ENCODE measurements at places on chromosomes 13 and 19.
A peak's percentile ranks its signal among the peaks of the same experiment; 100 is the strongest.

GRCh38 chr19:33221638-33222037 lies 4.0 kb downstream of the SLC7A10 start:
- no peak for DNase-seq

DNA sequence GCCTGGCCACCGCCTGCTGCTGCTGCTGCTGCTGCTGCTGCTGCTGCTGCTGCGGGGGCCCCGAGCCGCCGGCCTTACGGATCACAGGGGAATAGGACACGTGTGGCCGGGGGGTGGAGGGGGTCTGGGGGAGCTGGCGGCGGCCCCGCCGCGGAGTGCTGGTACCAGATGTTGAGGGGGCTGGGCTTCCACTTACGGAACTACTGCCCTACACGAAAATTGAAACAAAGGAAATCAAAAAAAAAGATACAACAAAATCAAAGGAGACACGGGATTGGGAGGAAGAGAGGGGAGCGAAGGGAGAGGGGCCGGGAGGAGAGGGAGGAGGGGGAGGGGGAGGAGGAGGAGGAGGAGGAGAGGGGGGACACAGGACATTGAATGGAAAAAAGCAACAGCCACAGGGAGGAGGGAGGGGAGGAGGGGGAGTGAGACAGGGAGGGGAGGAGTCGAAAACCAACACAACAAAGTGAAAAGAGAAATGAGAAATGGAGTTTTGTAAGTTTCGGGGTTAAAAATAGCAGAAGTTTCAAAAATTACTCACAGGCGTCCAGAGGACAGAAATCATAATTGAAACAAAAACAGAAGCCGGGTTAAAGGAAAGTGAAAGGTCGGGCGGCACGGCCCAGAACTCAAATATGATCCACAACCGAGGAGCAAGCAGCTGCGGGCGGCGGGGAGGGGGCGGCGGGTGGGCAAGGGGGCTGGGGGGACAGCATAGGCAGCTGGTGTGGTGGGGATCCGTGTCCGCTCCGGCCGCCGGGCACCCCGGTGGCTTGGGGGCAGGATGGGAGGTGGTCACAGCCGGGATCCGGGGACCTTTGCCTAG lies 57.8 kb downstream of the IER2 start:
- peak; percentile 92 for DNase-seq

GRCh38 chr13:33875618-33876401 lies 57.9 kb downstream of the RFC3 start:
- DNase-seq, result no peak

- DNase-seq, result peak; percentile 86
Measured at GRCh38 chr19:45973553-45974338, at the start of gene NOVA2. Gene NOVA2, minus strand, starts transcription at chr19:45973865. Its CDS starts 514 bp downstream, at chr19:45973351.

- DNase-seq, result no peak
Measured at GRCh38 chr19:14769201-14769600, 9.2 kb downstream of the ADGRE2 start.

- DNase-seq, result no peak
Measured at GRCh38 chr13:20473888-20474287, 51.8 kb downstream of the CRYL1 start.

DNA sequence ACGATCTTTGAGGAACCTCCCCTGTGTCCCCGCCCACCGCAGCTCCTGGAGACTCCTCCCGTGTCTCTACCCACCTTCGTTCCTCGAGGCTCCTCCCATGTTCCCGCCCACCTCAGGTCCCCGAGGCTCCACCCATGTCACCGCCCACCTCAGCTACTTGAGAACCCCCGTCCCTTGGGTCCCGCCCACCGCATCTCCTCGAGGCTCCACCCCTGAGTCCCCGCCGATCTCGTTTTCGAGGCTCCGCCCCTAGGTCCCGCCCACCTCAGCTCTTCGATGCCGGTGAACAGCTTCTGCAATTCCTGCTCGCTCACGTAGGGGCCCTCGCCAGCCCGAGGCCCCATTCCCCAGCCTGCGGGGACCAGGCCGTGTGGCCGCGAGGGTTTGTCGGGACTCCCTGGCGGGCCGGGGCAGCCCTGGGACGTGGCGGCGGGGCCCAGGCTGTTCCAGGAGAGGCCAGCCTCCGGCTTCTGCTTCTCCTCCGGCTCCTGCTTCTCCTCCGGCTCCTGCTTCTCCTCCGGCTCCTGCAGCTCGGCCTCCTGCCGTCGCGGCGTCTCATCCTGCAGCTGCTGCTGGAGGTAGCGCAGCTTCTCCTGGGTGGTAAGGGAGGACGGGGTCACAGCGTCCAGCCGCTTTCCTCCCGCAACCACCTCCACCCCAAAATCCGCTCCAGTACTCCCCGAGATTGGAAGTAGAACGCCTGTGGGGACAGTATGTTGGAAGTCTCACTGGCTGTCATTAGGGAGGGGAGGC lies 16.7 kb downstream of the TSKS start:
- peak; percentile 99 for DNase-seq

DNA sequence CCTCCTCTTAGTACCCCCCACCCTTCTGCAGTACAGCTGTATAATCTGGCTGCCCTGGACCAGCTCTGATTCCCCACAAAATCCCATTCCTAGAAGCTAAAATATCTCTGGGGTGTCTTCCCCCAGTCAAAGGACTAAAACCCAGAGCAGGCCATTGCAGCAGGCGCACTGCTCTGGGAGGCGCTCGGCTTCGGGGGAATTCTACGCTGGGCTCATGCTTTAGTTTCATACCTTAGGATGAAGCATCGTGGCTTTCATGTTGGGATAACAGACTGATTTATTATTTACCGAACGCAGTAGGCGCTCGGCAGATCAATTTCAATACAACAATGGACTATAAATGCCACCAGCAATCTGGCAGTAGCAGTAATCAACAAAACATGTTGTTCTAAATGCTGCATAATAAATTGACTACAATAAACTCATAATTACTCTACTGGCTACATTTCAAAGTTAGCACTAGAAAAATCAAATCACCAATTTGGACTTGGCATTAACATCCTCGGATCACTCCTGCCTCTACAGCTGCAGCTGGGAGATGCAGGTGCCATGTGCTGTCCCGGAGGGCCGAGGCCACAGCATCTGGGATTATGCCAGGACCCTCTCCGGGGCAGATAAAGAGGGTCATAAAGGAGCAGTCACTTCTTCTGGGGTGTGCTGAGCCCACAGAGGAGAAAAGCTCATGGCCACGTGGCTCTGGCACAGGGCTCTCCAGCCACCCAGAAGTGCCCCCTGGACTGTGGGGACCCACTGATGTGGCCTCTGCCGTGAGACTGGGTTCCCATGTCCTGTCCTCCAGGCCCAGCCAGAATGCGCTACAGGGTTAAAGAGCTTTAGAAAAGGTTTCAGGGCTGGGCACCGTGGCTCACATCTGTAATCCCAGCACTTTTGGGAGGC lies 35.3 kb downstream of the CEBPG start:
- DNase-seq, result no peak

DNA sequence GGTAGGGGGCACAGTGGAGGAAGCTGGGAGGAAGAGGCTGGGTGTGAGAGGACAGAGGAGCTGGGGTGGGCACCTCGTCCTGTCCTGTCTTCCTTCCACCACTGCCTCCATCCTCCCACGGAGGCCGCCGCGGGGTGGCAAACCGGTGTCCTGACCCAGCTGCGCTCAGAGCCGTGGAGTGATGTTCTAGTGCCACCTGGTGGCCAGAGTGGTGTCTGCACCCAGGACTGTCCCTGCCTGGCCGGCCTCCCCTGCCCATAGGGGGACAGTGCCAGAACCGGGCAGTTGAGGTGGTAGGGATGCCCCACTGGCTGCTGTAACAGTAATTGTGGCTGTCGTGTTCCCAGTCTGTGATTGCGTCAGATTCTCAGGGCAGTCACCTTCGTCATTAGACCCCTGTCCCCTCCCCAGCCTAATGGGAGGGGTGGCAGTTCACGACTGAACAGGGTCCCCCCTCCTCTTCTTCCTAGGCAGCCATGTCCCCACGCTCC lies 11.1 kb upstream of the ARRDC2 start:
- DNase-seq, result peak; percentile 86

DNA sequence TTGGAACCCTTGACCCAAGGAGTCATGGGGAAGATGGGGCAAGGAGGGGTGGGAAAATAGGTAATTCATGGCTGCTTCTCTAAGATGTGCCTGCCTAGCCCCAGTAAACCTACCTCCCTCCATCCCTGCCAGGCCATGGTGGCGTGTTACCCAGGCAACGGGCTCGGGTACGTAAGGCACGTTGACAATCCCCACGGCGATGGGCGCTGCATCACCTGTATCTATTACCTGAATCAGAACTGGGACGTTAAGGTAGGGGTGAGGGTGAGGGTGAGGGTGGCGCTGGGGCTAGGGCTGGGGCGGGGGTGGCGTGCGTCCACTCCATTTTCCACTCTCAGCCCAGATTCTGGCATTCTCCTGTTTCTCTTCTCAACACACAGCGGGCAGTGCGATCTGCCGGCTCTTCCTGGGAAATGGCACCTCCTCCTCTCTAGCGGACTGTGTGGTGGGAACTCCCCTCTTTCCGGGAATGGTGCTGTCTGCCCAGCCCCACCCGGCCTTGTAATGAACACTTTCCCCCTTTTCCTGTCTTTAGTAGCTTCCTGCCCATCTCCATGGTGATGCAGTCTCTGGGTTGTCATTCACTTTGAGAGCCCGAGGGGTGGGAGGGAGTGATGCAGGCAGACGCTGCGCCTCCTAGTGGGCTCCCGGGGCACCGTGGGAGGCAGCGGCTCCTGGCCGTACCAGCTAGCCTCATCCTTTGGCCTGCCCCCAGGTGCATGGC lies 7.6 kb downstream of the EGLN2 start:
- DNase-seq, result peak; percentile 68

- DNase-seq, result no peak
Measured at GRCh38 chr13:27449081-27449603, 1.2 kb downstream of the MTIF3 start.

GRCh38 chr13:40313269-40314200 lies 352.9 kb downstream of the FOXO1 start:
- DNase-seq, result no peak

GRCh38 chr13:39148513-39148961 lies 110.3 kb downstream of the NHLRC3 start:
- DNase-seq, result no peak

- no peak for DNase-seq
Measured at GRCh38 chr13:47120282-47120681, 223.4 kb upstream of the HTR2A start.
